ENCODE measurements at places on chromosomes 7 and 10. TPM values are rescaled to one million over a fixed set of nuclear protein-coding genes. Genes with fewer than 3 reads are reported as not detected.
A peak's percentile ranks its signal among the peaks of the same experiment; 100 is the strongest.

Gene GARIN1A
- polyA plus RNA-seq = 1.6 TPM

Gene ZPBP
- 0.06 TPM for polyA plus RNA-seq

Gene MYH16
- polyA plus RNA-seq = 0.01 TPM

Gene SPRN
- 4.9 TPM for polyA plus RNA-seq

Gene ZNF503
- 17.8 TPM for polyA plus RNA-seq

Gene NFE2L3
- polyA plus RNA-seq = 16.0 TPM

Gene BCAP29
- 46.9 TPM for polyA plus RNA-seq

DNA sequence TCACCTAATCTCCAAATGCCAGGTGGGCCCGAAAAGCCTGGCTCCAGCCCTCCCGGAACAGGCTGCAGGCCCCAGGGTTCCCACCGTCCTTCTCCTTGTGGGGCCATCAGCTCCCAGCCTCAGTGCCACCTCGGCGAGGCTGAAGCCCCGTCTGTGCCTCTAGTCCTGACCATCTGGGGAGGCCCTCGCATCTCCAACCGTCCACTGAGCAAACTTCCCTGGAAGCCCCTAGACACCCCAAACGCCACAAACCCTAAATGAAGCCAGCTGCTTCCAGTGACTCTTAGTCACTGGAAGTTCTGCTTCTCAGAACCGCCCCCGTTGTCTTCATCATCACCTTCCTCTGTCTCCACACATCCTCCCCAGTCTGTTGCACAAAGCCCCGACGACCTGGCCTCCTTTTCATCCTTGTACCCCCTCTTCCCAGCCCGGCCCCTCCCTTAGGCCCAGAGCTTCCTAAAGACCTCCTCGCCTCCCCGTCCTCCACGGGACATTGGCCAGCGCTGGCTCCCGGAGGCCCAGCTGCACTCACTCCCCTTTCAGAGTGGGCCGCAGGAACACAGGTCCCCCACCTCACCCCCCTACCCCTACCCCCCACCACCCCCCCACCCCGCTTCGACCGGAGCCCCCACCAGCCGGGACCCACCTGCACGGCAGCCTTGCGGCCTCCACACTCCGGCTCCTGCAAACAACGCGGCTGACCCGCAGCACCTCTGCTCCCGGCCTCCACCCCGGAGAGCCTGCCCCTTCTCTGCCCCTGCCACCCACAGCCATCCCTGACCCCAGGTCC, 1.1 kb upstream of the DIP2C start:
- H3K4me1 ChIP-seq = peaks cover 11% of the 10 kb centered on the region
- peak overlapping the region; percentile 72 for H3K4me3 ChIP-seq
- peak overlapping the region; percentile 83 for H3K27ac ChIP-seq
- no peaks in the 10 kb centered on the region for H3K27me3 ChIP-seq
- no peaks in the 10 kb centered on the region for H3K36me3 ChIP-seq
- DNase-seq = peak; percentile 12

DNA sequence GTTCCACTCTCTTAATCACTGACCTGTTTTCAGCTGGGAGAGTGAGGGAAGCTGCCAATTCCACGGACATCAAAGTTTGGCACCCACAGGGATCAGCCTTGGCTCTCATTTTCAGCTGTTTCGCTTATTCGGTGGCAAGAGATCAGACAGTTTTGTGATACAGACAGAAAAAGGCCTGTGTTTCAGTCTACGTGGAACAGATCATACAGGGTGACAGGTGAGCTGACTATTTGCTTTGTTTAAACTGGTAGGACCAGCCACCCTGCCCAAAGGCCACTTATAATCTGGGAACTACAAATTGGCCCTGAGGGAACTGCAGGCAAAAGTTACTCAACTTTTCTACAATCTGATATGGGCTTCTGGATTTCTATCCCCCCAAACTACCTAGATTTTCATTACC, 128.6 kb downstream of the ZNF467 start:
- H3K4me1 ChIP-seq = no peaks in the 10 kb centered on the region
- H3K27me3 ChIP-seq = no peaks in the 10 kb centered on the region
- H3K27ac ChIP-seq = no peak overlapping the region
- H3K36me3 ChIP-seq = no peaks in the 10 kb centered on the region
- no peak overlapping the region for H3K4me3 ChIP-seq
- no peak for DNase-seq

GRCh38 chr7:106460792-106461254, 176.0 kb upstream of the NAMPT start:
- DNase-seq = no peak
- no peaks in the 10 kb centered on the region for H3K27me3 ChIP-seq
- no peak overlapping the region for H3K27ac ChIP-seq
- H3K4me1 ChIP-seq = no peaks in the 10 kb centered on the region
- no peaks in the 10 kb centered on the region for H3K36me3 ChIP-seq

- no peaks in the 10 kb centered on the region for H3K27me3 ChIP-seq
- no peak overlapping the region for H3K4me3 ChIP-seq
- peaks cover 5% of the 10 kb centered on the region for H3K36me3 ChIP-seq
- DNase-seq = peak; percentile 31
Observed at GRCh38 chr10:72096115-72097000, 8.0 kb upstream of the SPOCK2 start.

DNA sequence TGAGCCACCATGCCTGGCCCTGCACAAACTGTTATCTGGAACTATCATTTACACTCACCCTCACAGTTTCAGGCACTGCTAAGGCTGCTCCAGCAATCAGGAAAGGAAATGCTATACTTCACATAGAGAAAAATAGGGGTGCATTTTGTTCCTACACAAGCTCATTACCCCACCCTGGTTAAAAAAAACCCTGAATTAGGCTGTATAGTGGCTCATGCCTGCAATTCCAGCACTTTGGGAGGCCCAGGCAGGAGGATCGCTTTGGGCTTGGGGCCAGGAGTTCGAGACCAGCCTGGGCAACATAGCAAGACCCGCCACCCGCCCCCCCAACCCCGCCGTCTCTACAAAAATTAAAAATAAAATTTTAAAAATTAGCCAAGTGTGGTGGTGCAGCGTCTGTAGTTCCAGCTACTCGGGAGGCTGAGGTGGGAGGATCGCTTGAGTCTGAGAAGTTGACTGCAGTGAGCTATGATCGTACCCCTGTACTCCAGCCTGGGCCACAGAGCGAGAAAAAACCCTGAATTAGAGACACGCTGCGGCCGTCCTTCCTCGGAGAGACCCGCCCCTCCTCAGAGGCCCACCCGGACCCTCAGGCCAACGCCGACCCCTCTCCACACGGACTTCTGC, 539 bp downstream of the PTCD1 start:
- no peak for DNase-seq
- peak overlapping the region; percentile 74 for H3K27ac ChIP-seq
- peaks cover 24% of the 10 kb centered on the region for H3K36me3 ChIP-seq
- no peaks in the 10 kb centered on the region for H3K27me3 ChIP-seq
- peaks cover 18% of the 10 kb centered on the region for H3K4me1 ChIP-seq

- no peaks in the 10 kb centered on the region for H3K27me3 ChIP-seq
- peak overlapping the region; percentile 57 for H3K27ac ChIP-seq
- H3K36me3 ChIP-seq = no peaks in the 10 kb centered on the region
- DNase-seq = no peak
- no peak overlapping the region for H3K4me3 ChIP-seq
- H3K4me1 ChIP-seq = peaks cover 53% of the 10 kb centered on the region
Observed at GRCh38 chr10:50577010-50577409, 46.7 kb downstream of the SGMS1 start.

DNA sequence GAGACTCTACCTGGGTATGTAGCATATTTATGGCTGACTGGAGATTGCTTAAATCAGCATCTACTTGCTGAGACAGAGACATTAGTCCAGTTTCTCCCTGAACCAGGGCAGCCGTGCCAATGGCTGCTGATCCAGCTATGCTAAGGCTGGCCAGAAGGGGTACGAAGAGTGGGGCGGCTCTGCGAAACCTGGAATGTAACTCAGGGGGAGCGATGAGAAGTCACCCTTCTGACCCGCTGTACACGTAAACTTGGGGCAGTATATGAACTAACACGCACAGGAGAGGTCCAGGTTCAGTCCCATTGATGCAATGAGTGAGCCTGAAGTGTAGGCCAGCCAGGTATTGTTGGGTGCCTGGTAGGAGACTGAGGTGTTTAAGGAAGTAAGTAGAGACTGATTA, 73.7 kb downstream of the PRR15 start:
- DNase-seq = no peak
- H3K36me3 ChIP-seq = peaks cover 4% of the 10 kb centered on the region
- H3K4me1 ChIP-seq = peaks cover 3% of the 10 kb centered on the region

DNA sequence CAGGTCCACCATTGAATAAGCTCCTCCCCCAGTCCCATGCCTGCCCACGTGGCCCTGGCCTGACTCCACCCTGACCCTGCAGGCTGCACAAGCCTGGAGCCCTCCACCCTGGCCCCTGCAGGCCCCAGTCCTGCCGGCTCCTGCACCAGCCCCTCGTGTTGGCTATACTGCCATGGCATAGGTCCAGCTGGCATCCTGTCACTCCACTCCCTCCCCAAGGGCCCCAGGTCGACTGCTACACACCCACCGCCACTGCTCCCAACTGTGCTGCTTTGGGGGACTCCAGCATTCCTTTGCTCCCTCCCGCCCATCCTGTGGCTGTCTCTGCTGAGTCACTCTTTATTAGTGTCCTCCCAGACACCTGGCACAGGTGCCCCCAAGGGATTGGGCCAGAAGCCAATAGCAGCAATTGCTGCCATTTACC, 32.4 kb upstream of the HSPA12A start:
- no peak overlapping the region for H3K27ac ChIP-seq
- H3K4me1 ChIP-seq = peaks cover 4% of the 10 kb centered on the region
- H3K27me3 ChIP-seq = no peaks in the 10 kb centered on the region
- H3K36me3 ChIP-seq = no peaks in the 10 kb centered on the region

DNA sequence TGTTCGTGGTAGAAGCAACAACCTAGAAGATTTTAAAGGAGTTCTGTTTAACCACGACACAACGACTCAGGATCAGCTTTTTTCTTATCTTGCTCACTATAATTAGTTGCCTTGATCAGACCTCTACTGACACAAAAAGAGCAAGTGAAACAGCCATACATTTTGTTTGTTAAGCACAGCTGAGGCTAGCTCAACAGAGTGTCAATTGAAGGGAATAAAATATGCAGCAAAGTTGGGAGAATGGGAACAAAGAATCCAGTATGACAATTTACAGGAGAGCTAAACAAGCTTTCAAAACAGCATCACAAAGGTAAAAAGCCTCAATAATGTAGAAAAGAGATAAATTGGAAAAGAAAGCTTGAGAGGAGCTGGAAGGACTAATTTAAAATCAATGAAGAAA, 40.5 kb upstream of the HERPUD2 start:
- H3K27me3 ChIP-seq = no peaks in the 10 kb centered on the region
- no peak overlapping the region for H3K4me3 ChIP-seq
- peaks cover 3% of the 10 kb centered on the region for H3K4me1 ChIP-seq
- no peaks in the 10 kb centered on the region for H3K36me3 ChIP-seq
- DNase-seq = no peak

- peaks cover 32% of the 10 kb centered on the region for H3K4me1 ChIP-seq
- no peak overlapping the region for H3K27ac ChIP-seq
- H3K27me3 ChIP-seq = no peaks in the 10 kb centered on the region
- no peak for DNase-seq
Observed at GRCh38 chr10:70775679-70776454, 9.3 kb downstream of the TBATA start.

DNA sequence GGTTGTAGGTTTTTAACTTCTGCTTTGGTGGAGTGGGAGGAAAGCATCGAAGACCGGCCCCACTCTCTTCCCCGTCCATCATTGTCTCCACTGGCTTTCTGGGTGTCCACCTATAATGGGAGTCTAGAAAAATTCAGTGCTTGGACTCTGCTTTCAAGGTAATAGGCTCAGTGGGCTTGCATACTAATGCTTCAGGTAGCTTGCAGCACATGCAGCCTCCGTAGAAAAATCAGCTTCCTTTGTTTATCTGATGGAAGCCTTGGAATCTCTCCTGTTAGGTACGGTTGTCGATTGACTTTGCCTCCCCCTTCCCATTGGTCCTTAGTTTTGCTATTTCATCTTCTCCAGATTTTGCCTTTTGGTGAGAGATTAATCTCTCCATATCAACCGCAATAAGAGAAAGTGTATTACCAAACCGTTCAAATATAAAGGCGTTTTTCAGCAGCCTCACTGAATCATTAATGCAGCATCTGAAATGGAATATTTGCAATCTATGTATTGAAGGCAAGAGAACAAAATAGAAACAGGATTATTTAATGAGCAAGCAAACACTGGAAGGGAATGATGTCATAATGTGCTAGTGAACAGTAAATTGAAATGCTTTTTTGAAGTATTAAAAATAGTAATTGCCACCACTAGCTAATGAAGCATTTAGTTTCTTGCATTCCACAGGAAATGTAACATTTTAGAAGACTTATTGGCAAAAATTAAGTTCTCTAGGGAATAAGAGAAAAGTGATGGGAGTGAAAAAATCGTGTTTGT, 944 bp downstream of the AVL9 start:
- no peak for DNase-seq
- H3K36me3 ChIP-seq = peaks cover 2% of the 10 kb centered on the region
- peak overlapping the region; percentile 94 for H3K4me3 ChIP-seq
- H3K27ac ChIP-seq = peak overlapping the region; percentile 98
- H3K4me1 ChIP-seq = no peaks in the 10 kb centered on the region

DNA sequence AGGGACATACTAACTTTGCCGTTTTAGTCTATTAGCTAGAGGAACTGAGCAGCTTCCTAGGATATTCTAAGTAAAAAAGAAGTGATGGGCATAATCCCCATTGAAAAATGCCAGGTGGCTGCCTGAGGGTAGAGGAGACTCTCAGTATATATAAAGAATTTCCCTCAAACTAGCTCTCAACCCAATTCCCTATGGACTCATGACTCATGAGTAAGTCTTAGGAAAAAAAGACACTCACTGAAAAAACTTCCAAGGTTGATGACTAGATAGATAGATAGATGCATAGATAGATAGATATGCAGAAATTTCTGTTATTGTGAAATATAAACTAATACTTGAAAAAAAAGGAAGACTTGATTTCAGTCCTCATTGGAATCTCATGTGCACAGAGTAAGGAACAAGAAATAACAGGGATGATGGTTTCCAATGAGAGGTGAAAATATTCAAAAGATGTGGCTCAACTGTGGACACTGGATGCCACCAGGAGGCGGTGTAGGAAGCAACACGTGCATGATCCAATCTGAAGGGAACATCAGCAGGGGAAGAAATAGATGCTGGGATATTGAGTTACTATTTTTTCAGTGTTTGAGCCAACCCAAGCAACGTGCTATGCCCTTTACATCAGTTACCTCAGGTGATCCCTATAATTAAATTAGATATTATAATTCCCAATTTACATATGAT, 711.0 kb upstream of the LRRTM3 start:
- no peaks in the 10 kb centered on the region for H3K27me3 ChIP-seq
- H3K27ac ChIP-seq = no peak overlapping the region
- no peak overlapping the region for H3K4me3 ChIP-seq
- no peak for DNase-seq

DNA sequence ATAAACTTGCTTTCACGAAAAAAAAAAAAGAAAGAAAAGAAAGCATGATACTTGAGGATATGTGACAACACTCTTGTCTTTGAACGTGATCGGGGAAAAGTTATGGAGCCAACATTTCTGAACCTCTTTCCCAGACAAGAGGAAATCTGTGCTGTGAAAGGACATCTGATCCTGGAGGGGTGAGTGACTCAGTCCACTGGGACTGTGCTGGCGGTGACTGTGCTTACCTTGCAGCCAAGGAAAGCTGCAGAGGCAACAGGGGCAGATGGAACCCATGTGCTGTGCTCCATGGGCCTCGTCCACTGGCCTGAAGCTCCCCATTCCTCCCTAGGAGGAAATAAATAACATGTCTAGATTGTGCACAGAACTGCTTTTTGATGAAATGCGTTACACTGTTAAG, 116.5 kb upstream of the RAB11FIP2 start:
- peaks cover 9% of the 10 kb centered on the region for H3K4me1 ChIP-seq
- no peak for DNase-seq
- H3K4me3 ChIP-seq = no peak overlapping the region
- no peaks in the 10 kb centered on the region for H3K27me3 ChIP-seq
- no peak overlapping the region for H3K27ac ChIP-seq
